ENCODE measurements at places on chromosomes 7 and 10.

- no peak for DNase-seq
Measured at GRCh38 chr7:2231992-2232765, 566 bp downstream of the MAD1L1 start.

- peak; percentile 14 for DNase-seq
Measured at GRCh38 chr10:92573091-92573797, 649 bp downstream of the IDE start.

DNA sequence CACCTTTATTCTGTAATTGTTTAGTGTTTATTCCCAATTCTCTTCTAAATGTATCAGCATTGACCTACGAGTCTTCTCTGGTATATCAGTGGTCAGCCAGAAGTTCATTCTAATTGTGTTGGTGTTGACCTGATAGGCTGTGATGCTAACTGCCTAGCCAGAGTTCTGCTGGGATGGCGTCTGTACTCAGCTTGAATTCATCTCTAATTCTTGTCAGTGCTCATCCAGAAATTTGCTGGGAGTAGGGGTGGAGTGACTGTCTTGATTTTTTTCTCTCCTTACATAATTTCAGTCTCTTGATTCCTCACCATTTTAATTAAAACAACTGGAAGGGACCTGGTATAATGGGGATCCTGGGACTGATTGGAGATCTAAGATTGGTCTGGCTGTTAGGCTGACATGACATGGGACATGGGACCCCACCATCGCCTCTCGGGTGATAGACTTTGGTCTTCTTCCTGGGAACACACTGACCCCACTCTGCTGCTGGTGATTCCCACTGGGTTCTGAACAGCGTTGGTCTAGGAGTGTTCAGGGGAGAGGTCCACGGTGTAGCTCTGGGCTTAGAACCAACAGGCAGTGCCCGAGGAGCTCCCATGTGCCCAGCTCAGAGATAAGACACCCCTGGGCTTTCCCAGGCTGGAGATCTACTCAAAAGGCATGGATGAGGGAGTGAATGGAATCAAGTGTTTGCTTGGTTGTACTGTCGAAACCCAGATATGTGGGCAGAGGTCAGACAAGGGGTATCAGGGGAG lies 3.8 kb downstream of the NEURL1 start:
- DNase-seq, result no peak

- no peak for DNase-seq
Measured at GRCh38 chr10:11881477-11882417, 58.6 kb downstream of the PROSER2 start.

DNA sequence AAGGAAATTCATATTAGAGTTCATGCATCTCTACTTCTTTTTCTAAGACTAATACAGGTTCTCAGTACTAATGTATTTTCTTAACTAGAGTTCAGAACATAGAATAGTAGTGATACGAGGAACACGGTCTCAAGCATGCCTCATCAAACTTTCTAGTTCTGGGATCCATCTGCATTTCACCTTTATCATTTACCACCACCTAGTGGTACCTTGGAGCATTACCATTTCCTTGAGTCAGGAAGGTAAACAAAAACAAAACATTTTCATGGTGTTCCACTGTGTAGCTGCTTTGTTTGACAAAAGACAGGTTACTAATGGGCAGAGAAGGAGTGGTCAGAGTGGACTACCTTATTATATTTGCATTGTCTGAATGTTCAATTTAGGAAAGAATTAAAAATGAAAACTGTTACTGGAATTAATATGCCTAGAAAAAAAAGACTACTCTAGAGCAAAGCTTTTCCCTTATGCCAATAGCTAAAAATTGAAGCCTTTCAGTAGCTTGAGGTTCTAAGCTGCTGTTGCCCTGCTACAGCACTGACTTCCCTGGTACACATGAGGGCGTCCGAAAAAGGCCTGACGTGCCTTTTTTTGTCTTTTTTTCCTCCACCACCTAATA lies 44.5 kb downstream of the STARD3NL start:
- peak; percentile 77 for DNase-seq

GRCh38 chr10:92241158-92241500 lies 49.7 kb downstream of the CPEB3 start:
- no peak for DNase-seq

DNA sequence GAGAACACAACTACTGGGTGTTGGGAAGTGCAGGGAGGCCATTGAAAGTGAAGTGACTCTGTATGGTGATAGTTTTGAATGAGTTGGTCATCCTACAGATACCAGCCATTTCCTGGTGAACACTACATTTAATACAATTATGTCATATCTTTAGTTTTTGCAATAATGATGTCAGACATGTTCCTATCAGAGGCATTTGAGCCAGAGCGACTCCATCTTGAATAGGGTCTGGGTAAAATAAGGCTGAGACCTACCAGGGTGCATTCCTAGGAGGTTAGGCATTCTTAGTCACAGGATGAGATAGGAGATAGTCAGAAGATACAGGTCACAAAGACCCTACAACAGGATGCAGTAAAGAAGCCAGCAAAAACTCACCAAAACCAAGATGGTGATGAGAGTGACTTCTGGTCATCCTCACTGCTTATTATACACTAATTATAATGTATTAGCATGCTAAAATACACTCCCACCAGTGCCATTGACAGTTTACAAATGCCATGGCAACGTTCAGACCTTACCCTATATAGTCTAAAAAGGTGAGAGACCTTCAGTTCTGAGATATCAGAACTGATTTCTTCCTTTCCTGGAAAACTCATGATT lies 28.2 kb downstream of the ADK start:
- DNase-seq, result no peak

- peak; percentile 85 for DNase-seq
Measured at GRCh38 chr7:74417419-74417971, 36.2 kb upstream of the GTF2IRD1 start.

- DNase-seq, result no peak
Measured at GRCh38 chr10:11579885-11580284, 31.6 kb downstream of the USP6NL start.

GRCh38 chr7:74338366-74339108 lies 49.3 kb downstream of the CLIP2 start:
- no peak for DNase-seq

DNA sequence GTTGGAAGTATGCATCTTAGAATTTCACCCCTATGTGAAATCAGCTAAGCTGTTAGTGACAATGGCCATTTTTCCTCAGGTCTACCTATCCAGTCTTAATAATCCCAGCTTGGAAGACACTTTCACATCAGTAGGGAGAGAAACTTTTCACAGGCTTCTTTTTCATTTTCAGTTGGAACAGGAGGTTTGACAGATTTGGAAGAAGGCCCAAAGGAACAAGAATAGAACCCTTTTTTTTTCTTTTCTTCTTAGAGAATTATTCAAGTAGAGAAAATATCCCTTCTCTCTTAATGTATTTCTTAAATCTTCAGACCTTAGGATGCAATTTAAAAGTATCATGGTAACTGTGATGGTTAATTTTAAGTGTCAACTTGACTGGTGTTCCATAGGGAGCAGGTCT lies 410.5 kb upstream of the C7orf33 start:
- no peak for DNase-seq

- no peak for DNase-seq
Measured at GRCh38 chr10:51640120-51640819, 59.1 kb downstream of the CSTF2T start.

All from Ammon's horn (tissue), 1 donor.